Astrocyte of the spinal cord (primary cell): ENCODE measurements at places on chromosomes 3 and 15.

DNA sequence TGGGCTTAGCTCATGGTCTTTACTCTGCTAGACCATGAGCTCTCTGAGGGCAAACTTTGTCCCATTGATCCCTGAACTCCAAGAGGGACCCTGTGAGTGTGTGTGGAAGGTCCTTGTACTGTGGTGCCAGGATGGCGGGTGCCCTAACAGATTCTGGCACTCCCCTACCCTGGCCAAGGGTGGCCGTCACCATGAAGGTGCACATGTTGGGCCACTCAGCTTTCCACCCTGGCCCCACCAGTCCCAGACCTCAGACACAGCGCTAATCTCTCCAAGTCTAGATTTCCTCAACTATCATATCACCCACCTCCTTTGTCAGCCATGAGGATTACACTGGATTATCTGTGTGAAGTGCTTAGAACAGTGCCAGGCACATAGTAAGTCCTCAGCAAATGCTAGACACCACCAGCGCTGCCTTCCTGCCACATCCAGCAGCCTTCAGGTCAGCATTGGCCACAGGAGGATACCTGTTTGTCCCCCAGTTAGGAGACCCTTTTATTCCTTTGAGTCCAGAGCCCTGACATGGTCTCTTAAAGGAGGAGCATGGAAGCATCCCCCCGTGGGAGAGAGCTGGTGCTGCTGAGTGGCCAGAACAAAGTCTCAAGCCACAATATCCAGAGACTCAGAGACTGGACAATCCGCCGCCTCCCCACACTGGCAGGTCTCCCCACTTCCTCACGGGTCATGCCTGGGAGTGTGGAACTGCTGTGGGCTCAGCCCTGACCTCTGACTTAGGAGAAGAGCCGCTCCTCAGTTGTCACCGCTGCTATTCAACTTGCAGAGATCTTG is 44.5 kb upstream of the SLCO2A1 start:
- no peak for DNase-seq

DNA sequence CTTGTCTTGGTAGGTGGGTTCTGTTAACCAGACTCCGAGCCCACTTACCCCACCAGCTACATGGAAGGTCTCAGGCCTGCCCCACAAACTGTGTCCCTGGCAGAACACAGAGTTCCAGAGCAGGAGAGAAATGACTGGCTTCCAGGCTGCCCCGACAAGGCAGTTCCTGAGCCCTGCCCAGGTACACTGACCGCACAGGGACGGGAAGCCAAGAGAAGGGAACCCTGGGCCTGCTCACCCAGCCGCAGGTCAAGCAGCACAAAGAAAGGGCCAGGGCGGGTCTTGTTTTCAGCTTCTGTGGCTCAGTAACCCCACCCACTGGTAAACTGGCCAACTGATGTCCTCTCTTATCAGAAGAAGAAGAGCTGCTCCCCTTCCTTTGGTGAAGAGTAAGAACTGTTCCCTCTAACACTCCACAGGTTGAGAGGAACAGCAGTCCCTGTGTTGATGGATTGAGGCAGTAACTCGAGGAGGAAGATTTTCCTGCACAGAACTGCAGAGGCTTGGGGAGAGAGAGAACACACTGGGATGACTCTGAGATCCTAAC is 68.4 kb downstream of the CRTC3 start:
- no peak for DNase-seq

DNA sequence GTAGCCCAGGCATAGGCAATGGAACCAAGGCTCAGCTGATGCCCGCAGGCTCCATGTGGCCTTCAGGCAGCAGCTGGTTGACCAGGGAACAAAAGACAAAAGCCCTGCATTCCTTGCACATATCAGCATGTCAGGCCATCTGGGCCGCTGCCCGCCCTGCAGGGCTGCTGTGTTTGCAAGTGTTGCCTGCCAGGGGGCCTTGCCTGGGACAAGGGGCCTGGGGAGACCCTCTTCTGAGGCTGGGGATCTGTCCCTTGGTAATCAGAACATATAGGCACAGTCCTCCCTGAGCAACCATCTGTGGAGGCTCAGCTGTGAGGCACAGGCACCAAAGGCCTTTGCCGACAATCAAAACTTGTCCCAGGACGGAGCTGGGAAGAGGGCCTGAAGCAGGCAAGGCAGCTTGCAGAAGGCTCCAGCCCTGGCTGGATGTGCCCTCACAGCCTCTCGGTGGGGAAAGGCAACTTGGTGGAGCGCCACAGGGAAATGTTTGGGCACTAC is 138.2 kb downstream of the TPRA1 start:
- no peak for DNase-seq

- DNase-seq: no peak
Observed at GRCh38 chr3:66397745-66398144, 103.1 kb downstream of the LRIG1 start.

GRCh38 chr15:101646672-101647071 is 5.5 kb downstream of the TM2D3 start:
- no peak for DNase-seq

- peak; percentile 50 for DNase-seq
Observed at GRCh38 chr3:56985878-56986277, 74.6 kb upstream of the SPATA12 start.

- no peak for DNase-seq
Observed at GRCh38 chr15:67096546-67097294, 31.3 kb downstream of the SMAD3 start.

- DNase-seq: no peak
Observed at GRCh38 chr3:139136469-139137202, 91.9 kb upstream of the PRR23C start.

DNA sequence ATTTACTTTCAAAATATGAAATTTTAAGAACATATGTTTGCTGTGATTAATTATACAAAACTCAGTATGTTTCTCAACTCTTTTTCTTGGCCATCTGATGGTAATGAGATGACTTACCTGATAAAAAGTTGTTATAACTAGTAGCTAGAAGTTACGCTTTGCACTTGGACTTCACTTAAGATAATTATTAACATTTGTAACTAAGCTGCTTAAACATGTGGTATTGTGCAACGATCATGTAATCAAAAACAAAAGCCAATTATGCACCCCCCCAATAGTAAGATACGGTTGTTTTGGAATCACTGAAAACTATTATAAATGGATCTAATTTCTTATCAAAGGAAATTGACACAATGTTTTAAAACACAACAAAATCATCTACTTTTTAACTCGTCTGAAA is 342.9 kb downstream of the CNTN3 start:
- no peak for DNase-seq

- DNase-seq: no peak
Observed at GRCh38 chr3:129625072-129625874, 18.8 kb upstream of the PLXND1 start.

DNA sequence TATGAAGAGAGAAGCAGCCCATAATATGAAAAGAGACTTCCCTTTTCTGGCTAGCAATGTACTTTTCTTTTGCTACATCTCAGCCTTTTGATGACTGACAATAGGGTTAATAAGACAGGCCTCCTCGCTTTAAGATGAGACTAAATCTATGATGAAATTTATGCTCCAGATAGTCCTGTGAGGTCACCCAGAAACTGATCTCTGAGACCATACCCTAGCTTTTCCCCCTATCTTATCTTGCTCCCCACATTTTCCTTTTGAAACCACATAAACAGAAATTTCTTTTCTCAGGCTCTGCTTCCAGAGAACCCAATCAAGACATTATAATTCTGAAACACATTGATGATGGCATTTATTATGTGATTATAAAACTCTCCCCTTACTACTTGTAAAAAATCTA is 168.8 kb upstream of the CADM2 start:
- no peak for DNase-seq
